ENCODE measurements at places on chromosomes 4 and X.

DNA sequence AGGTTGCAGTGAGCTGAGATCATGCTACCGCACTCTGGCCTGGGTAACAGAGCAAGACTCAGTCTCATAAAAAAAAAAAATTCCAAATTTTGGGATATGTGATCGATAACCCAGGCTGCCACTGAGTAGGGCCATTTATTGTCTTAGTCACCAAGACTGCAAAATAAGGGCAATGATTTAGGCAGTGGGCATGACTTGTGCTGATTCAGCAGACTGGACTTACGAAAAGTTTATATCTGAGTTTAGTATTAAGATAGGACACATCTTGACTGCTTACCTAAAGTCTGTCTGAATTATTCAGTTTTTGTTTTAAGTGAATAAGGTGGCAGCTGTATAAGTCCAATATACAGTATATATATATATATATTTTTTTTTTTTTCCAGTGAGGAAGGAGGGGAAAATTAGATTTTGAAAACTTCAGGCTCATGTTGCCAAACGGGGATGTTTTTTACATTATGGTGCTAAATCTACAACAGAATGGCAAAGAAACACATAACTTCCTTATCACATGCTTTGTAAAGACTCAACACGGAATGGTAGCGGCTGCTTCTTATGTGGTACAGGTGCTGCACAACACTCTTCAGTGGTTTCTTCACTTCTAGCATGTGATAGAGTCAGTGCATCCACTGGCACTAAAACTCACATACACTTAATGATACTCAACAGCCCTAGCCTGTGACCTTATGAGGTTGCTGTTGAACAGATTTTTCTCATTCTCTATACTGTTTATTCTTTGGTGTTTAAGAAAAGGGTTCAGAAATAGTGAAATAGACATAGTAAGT, 6.5 kb downstream of the TEX13D start:
- no peak for DNase-seq

- no peak for DNase-seq
These were observed 5.4 kb downstream of the JADE3 start for GRCh38 chrX:46917622-46918021.

DNA sequence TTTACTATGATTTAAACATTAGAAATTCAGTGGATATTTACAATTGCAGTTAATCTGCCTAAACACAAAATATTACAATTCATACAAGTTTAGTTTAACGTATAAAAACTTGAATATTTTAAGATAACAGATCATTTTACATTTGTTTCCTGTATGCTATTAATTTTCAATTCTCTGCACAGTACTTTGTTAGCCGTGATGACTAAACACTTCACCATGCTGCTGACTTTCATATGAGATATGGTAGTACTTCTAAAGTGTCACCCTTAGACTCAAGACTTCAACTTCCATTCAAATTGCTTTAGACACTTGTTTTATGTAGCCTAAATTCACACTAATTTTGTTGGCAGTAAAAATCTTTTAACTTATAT, 1646.4 kb upstream of the ADGRL3 start:
- DNase-seq, result no peak

GRCh38 chr4:148341980-148342800, 100.0 kb downstream of the NR3C2 start:
- no peak for DNase-seq

DNA sequence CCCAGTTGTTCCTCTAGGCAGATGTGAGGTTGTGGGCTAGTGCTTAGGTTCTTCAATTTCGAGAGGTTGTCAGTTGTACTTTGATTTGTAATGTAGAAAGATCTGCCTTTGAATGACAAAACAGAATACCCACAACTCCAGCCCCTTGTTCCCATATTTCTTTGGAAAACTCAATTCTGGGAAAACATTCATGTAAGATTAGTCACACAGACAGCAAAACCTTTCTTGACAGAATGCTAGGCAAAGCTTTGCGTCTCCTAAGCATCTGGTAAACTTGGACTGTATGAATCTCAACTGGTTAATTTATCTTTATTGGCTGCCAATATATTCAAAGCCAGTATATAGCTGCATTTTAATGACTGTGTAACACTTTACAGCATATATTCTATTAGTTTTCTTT, 34.9 kb downstream of the NOCT start:
- DNase-seq, result no peak

GRCh38 chr4:76974150-76974549, 24.6 kb downstream of the SEPTIN11 start:
- no peak for DNase-seq

- no peak for DNase-seq
These were observed 1337.1 kb upstream of the PABPC4L start for GRCh38 chr4:135538698-135539097.

DNA sequence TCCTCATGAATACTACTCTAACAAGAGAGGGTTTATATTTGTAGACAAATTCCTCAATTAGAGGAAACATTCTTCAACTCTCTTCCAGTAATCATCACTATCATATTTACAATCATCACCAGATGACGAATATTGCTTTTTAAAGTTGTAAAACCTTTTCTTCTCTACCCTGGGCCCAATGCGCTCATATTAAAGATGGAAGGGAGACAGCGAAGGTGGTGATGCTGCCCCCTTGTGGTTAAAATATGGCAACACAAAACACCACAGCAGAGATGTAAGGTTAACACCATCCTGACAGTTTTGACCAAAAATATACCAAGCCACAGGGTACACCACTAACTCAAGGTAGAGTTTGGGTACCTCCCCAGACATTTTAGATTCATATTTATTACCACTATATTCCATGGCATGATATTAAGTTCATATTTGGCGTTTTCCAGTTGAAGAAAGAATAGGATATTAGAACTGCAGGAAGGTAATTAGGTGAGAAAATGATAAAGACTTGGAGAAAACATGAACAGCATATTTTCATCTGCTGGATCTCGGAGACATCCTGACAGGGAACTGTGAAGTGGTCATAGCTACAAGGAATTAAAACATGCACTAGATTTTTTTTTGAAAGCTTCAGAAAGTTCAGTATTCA, 72.8 kb downstream of the SLC9A7 start:
- no peak for DNase-seq

- no peak for DNase-seq
These were observed 131.5 kb downstream of the AFAP1 start for GRCh38 chr4:7808181-7808580.

GRCh38 chrX:12814420-12814819, 23.2 kb downstream of the PRPS2 start:
- DNase-seq, result no peak

DNA sequence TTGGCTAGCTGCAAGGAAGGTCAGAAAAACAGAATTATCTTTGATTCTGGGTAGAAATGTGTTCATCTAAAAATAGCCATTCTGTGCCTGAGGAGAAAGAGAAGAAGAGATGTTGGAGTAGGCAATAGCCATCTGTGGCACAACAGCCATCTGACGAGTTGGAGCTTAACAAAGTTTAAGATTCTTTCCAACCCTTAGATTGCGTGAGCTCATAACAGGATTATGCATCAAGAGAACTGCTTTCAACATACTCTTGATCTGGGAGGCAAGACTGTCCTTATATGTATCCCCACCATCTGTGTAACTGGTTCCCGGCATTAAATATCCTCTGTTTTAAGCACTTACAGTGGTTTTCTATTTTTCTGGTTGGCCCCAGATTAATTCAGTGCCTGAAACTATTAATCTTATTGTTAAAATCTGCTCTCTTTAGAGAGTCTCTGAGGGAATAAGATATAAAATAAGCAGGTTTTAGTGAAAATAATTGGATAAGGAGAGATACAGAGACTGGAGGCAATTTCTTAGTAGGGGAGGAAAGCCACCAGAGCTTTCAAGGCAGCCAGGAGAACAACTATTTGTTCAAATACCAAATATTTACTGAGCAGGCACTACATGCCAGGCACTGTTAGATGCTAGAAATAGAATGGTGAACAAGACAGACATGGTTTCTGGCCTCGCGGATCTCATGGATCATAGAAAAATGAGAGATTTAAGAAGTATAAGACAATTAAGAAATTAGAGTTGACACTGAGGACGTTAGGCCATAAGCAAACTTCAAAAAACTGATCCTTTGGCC, 398.0 kb downstream of the SMARCA1 start:
- DNase-seq, result no peak

- no peak for DNase-seq
These were observed 11.3 kb downstream of the PSAPL1 start for GRCh38 chr4:7423391-7423790.

GRCh38 chrX:15751155-15751819, 13.2 kb downstream of the CA5B start:
- DNase-seq, result no peak

GRCh38 chrX:80282535-80282934, 137.7 kb upstream of the TENT5D start:
- DNase-seq, result no peak

GRCh38 chr4:34566091-34566490, 1678.2 kb downstream of the ARAP2 start:
- DNase-seq, result no peak

GRCh38 chr4:71163317-71163716, 169.9 kb downstream of the DCK start:
- no peak for DNase-seq

DNA sequence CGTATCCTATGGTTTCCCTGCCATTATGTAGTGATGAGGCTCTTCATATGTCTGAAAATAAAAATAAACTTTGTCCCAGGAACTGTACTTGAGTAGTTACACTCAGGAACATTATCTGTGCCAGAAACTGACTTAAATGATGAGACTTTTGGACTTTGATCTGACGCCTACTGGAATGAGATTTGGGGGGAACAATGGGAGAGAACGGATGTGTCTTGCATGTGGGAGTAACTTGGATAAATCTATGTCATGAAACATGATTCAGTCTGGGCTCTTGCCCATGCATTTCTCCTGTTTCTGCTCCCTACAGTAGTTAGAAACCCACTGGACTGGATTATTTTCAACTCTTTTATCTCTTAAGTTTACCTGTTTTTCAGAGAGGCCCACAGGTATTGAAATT, 2351.4 kb downstream of the PCDH7 start:
- DNase-seq, result no peak

- DNase-seq, result no peak
These were observed 1.6 kb downstream of the APBB2 start for GRCh38 chr4:41212616-41213203.

- no peak for DNase-seq
These were observed 169.0 kb downstream of the CORIN start for GRCh38 chr4:47668810-47669408.

DNA sequence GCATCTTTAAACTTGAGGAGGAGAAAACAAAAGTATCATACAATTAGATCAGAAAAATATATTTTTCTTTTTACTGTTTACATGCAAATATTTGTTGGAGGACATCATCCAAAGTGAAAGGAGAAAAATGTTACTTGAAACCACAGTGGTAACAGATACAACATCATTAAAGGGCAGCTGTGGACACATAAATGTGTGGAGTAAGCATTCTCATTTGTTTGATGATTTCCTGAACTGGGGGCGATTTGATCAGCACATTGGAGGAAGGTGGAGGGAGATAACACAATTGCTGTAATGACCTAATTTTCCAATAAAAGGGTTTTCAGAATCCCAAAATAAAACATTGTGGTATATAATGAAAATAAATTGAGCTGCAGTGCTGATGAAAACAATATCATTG, 314.5 kb upstream of the HS3ST1 start:
- no peak for DNase-seq

DNA sequence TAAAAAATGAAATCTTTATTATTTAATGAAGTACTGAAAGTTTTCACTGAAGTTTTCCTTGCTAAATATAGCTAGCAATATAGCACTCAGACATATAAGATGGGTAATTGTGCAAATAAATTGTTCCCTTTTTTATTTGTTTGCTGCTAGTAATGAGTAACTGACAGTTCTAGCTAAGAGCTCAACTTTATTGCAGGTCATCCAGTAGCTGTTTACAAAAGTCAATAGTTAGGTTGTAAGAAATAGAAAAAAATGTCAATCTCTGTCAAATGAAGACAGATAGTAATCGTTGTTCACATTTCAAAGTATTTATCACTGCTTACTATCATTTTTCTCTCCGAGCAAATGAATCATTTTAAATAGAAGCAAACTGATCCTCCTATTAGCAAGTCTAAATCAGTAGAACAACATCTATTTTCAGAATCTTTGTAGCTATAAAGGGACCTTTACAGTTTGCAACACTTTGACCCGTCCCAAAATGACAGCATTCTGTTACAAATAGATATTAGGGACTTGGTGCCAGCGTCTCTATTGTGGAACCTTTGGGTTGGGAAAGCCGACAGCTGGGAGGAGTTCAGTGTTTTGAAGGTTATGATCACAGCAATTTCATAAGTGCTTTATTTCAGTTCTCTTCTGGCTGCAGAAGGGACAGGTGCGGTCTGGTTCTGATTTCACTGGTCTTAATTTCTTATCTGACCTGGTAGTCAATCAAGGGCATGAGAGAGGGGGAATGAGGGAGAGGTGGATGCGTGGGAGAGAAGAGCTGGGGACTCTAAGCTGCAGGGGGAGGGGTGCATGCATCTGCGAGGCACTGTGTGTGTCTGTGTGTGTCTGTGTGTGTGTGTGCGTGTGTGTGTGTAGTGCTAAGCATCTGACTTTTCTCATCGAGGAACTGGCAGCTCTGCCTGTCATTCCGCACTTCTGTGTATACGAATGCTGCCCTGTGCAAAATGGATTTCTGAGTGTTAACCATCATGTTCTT, 227.9 kb upstream of the PITX2 start:
- no peak for DNase-seq

- DNase-seq, result no peak
These were observed 392.0 kb downstream of the MAPK10 start for GRCh38 chr4:85967872-85968271.

GRCh38 chrX:53318766-53319353, 37.5 kb upstream of the IQSEC2 start:
- DNase-seq, result no peak

- DNase-seq, result no peak
These were observed 14.1 kb downstream of the CD40LG start for GRCh38 chrX:136662104-136662503.

GRCh38 chr4:153573221-153573620, 107.1 kb downstream of the TMEM131L start:
- DNase-seq, result no peak

DNA sequence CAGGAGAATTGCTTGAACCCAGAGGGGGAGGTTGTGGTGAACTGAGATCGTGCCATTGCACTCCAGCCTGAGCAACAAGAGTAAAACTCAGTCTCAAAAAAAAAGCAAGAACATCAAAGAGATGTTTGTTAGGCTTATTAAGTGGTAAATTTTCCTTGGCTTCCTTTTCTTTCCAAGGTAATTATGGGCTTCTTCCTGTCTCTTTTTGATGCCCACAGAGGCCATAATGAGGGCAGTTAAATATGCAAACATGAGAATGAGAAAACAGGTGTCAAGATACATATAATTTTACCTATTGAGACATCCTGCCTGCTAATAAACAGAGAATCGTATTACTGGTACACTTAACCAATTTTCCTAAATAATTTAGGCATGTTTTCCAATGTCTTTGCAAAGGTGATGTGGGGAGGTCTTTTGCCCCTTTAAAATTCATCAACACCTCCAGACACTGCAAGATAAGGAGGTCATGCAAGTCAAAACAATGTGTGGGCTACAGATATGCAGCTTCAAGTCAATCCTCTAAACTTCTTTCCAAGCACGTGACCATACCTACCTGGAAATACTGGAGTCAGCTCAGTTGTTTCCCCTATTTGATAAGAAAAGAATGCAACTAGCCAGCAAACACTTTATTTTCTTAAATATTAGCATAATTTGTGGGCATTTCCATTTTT, 2.7 kb downstream of the SLC39A8 start:
- DNase-seq, result no peak

GRCh38 chr4:181991369-181992108, 251.7 kb upstream of the TENM3 start:
- no peak for DNase-seq

- DNase-seq, result no peak
These were observed 47.6 kb downstream of the MTHFD2L start for GRCh38 chr4:74205559-74205958.
